ENCODE measurements at places on chromosomes 7 and 10. TPM values are rescaled to one million over a fixed set of nuclear protein-coding genes. Genes with fewer than 3 reads are reported as not detected.

The CFTR gene
- total RNA-seq, result 0.18 TPM

The TMEM273 gene
- 1.6 TPM for total RNA-seq

- H3K4me3 ChIP-seq, result no peak overlapping the region
- DNase-seq, result no peak
- no peaks in the 10 kb centered on the region for H3K36me3 ChIP-seq
- H3K27me3 ChIP-seq, result peaks cover 6% of the 10 kb centered on the region
- no peaks in the 10 kb centered on the region for H3K4me1 ChIP-seq
- no peak overlapping the region for H3K27ac ChIP-seq
Measured at GRCh38 chr10:110475722-110476515, 21.8 kb upstream of the DUSP5 start.

The GPC2 gene
- 27.2 TPM for total RNA-seq

GRCh38 chr7:47247132-47247531 lies 334.8 kb downstream of the TNS3 start:
- H3K36me3 ChIP-seq, result no peaks in the 10 kb centered on the region
- H3K4me3 ChIP-seq, result no peak overlapping the region
- no peak overlapping the region for H3K27ac ChIP-seq
- H3K4me1 ChIP-seq, result no peaks in the 10 kb centered on the region

DNA sequence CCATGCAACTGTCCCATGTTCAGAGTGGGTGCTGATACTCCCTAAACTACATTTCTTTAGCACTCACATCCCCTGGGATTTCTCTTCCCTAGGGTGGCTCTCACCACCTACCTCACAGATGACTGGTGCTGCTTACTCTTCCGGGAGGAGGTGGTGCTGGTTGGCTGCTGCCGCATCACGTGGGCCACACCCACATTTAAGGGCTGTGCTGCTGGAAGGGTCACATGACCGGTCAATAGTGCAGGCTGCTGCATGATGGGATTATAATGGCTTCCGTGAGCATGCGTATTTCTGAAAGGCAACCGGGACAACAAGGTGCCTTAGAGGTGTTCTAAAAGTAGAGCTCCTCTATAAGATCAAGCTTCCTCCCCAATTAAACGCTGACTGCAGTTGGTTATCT lies 76.8 kb downstream of the CLEC2L start:
- no peaks in the 10 kb centered on the region for H3K27me3 ChIP-seq
- no peak for DNase-seq
- no peak overlapping the region for H3K4me3 ChIP-seq
- peaks cover 13% of the 10 kb centered on the region for H3K36me3 ChIP-seq

The MMP21 gene
- not detected for total RNA-seq

The HTRA1 gene
- 72.3 TPM for total RNA-seq

DNA sequence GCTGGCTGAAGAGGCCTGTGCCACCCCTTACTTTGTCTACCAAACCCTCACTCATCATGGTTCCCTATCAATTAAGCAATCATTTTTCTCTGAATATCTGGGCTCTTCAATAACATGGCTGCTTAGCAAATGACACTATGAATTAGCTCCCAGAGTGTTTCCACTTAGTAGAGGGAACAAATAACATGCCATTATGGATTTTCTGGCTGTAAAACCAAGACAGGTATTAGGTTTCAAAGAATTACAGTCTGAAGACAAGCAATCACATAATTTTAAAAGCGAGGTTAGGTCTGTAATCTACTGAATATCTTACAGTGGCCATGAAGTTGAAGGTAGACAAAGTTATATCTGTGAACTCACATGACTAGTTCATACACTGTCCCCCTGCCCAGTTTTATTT lies 220.8 kb upstream of the PHYHIPL start:
- H3K27ac ChIP-seq, result no peak overlapping the region
- H3K4me3 ChIP-seq, result no peak overlapping the region
- H3K4me1 ChIP-seq, result no peaks in the 10 kb centered on the region
- DNase-seq, result no peak
- H3K27me3 ChIP-seq, result no peaks in the 10 kb centered on the region

GRCh38 chr10:6406220-6407033 lies 173.6 kb downstream of the PRKCQ start:
- no peak overlapping the region for H3K27ac ChIP-seq
- H3K27me3 ChIP-seq, result no peaks in the 10 kb centered on the region
- H3K36me3 ChIP-seq, result no peaks in the 10 kb centered on the region
- H3K4me1 ChIP-seq, result peaks cover 38% of the 10 kb centered on the region
- no peak for DNase-seq
- H3K4me3 ChIP-seq, result no peak overlapping the region

DNA sequence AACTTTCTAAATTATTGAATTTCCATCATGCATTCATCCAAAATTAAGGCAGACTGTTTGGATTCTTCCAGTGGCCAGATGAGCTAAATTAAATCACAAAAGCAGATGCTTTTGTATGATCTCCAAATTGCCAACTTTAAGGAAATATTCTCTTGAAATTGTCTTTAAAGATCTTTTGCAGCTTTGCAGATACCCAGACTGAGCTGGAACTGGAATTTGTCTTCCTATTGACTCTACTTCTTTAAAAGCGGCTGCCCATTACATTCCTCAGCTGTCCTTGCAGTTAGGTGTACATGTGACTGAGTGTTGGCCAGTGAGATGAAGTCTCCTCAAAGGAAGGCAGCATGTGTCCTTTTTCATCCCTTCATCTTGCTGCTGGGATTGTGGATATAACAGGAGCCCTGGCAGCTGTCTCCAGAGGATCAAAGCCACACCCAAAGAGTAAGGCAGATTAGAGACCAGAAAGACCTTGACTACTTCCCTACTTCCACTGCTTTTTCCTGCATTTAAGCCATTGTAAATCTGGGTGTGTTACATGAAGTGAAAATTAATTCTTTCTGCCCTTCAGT lies 8.2 kb upstream of the CFAP69 start:
- H3K27me3 ChIP-seq, result no peaks in the 10 kb centered on the region
- H3K4me1 ChIP-seq, result no peaks in the 10 kb centered on the region
- no peak overlapping the region for H3K4me3 ChIP-seq

- no peak overlapping the region for H3K27ac ChIP-seq
- H3K4me1 ChIP-seq, result peaks cover 25% of the 10 kb centered on the region
- no peaks in the 10 kb centered on the region for H3K36me3 ChIP-seq
- peaks cover 4% of the 10 kb centered on the region for H3K27me3 ChIP-seq
- DNase-seq, result no peak
Measured at GRCh38 chr7:106082087-106082854, 29.8 kb downstream of the SYPL1 start.

The CYP26C1 gene
- total RNA-seq, result 0.31 TPM

The BAIAP2L1 gene
- total RNA-seq, result 20.6 TPM
